ENCODE measurements at places on chromosomes 4 and X.

DNA sequence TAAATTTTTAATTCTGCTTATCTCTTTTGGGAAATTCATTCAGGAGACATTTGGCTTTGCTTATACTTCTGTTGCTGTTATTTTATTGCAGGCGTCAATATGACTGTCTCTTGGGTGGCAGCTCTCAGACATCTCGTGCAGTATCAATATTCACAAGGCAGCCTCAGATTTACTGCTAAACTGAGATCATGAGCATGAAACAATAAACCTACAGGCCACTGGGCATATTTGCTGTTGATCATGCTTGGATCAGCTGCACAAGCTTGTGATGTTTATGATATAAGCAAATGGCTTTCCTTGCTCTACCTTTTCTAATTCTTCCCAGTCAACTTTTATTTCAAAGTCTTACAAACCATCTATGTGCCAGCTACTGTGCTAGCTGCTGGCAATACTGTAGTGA lies 39.2 kb downstream of the TSPAN5 start:
- DNase-seq, result no peak

DNA sequence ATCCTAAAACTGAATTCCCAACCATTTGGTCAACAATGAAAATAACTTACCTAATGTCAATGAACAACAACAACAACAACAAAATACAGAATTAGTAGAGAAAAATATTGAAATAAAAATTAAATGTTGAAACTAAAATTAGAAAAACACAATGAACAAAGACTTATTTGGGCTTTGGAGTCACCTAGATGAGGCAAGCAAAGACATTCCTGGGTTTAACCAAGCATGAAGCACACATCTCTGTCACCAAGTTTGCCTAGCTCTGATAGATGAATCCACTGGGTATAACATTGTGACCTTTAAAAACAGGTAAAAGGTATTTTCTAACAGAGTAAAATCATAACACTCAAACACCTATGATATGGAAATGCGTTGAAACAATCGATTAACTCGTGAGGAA lies 13.2 kb upstream of the SYTL5 start:
- no peak for DNase-seq

- DNase-seq, result no peak
These were observed 1427.2 kb downstream of the STIM2 start for GRCh38 chr4:28287831-28288233.

- DNase-seq, result no peak
These were observed 265.4 kb upstream of the ADGRL3 start for GRCh38 chr4:60934566-60935295.

- peak; percentile 17 for DNase-seq
These were observed 2.3 kb upstream of the UBA1 start for GRCh38 chrX:47191331-47191730.

DNA sequence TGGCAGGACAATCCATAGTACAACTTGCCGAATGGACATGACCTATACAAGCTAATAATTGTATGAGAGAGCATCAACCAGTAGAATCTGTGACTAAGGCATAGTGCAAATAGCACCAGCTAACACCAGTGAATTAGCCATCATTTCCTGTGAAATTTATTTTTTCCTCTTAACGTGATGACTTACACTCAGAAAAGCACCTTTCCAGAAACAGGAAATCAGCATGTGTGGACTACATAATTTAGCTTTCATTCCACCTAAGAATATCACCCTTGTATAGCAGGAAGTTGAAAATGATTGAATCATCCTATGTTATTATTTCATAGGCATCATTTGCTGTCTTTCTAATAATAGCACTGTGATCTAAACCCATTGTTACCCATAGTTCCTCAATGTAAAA lies 1393.4 kb upstream of the PCDH7 start:
- DNase-seq, result no peak

DNA sequence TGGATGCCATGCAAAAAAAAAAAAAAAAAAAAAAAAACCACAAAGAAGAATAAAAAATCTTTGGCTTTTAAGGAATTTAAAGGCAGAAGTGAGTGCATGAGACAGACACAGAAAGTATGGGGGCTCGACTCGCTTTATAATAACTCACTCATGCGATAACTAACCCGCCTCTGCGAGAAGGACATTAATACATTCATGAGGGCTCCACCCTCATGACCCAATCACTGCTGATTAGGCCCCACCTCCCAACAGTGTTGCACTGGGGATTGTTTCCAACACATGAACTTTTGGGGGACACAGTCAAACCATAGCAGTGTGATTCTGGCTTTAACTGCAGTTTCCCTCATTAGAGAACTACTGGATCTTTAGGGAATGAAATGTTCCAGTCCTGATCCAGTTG lies 78.1 kb downstream of the QDPR start:
- DNase-seq, result no peak

GRCh38 chrX:86047174-86047935 lies at the start of gene CHM:
Gene CHM, minus strand, starts transcription at chrX:86047558. Its CDS starts 26 bp downstream, at chrX:86047532.
- peak; percentile 80 for DNase-seq

- DNase-seq, result no peak
These were observed 74.3 kb downstream of the SNX25 start for GRCh38 chr4:185283723-185284122.

DNA sequence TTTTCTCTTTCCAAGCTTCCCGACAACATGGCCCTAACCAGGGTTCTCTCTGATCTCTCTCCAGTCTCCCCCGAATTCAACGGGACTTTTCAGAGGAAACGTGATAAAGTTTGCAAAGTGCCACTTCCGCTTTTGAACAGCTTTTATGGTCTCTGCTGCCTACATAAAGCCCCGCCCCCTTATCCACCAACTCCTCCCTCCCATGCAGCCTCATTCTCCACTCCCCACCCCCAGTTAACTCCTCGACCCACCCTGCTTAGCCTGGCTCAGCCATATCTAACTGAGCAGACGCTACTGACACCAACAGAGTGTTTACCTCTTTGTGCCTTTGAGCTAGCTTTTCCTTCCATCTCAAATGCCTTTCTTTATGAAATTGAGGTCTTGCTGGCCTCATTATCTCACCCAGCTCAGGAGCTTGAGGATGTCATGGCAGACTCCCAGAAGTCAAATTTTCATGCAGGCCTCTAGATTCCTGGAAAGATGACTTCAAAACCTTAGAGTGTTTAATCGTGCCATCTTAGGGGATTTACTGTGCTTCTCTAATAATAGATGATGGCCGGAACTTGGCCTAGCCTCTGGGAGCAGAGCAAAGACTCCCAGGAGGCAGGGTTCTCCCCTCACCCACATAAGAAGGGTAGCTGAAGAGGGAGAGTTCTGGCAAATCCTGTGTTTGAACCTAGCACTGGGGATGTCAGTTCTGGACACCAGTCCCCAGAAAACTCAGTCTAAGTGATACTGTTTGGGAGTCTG lies 606.0 kb downstream of the BCOR start:
- peak; percentile 17 for DNase-seq

DNA sequence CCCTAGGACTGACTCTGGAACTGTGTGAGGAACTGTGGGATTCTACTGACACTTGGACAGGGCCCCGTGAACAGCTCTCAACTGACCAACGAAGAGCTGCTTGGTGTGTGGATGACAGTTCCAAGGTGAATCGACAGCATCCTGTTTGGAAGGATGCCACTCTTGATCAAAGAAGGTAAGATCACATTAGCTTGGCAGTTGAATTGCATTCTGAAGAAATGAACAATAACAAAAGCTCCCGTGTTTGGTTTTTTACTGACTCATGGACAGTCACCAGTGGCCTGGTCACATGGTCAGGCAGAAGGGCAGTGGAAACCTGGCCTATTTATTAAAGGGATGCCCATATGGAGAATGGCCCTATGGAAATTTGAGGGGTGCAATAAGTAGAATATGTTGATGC lies 33.1 kb upstream of the GPR34 start:
- no peak for DNase-seq

GRCh38 chr4:7552466-7552865 lies 117.7 kb upstream of the PSAPL1 start:
- no peak for DNase-seq

DNA sequence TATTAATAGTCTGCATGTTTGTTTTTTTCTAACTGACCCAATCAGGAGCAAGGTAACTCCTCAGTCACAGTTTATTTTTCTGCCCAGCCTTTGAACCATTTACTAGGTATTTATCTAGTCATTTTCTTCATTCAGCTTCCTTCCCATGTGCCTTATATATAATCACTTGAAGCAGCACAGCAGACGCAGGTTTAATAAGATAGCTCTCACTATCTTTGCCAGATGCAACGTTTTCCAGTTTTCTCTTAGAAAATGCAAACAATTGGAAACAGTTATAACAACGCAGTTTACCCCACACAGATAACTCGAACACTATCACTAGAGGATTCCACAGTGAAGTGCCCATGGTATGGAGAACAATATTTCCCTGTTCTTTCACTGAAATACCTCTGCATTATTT lies 56.4 kb upstream of the NFKB1 start:
- no peak for DNase-seq

- no peak for DNase-seq
These were observed 82.2 kb downstream of the APBB2 start for GRCh38 chr4:41132055-41132683.

DNA sequence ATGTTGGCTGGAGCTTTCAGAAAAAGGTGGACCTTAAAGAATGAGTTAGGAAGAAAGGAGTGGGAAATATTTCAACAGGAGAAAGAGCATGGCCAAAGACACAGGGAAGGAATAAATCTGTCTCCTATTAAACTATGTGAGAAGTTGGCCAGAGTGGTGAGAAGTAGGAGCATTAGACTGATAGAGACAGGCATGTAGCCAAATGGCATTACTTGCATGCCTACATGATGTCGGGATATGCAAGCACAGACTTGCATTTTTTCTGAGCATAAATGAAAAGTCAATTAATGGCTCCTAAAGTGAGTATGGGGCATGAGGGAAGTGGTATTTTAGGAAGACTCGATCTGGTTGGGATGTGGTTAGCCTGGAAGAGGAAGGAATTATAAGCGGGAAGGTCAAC lies 279.6 kb upstream of the PITX2 start:
- no peak for DNase-seq

- no peak for DNase-seq
These were observed 69.2 kb downstream of the HEPH start for GRCh38 chrX:66233209-66233608.

GRCh38 chr4:157819693-157820464 lies 352.9 kb downstream of the GASK1B start:
- DNase-seq, result no peak

DNA sequence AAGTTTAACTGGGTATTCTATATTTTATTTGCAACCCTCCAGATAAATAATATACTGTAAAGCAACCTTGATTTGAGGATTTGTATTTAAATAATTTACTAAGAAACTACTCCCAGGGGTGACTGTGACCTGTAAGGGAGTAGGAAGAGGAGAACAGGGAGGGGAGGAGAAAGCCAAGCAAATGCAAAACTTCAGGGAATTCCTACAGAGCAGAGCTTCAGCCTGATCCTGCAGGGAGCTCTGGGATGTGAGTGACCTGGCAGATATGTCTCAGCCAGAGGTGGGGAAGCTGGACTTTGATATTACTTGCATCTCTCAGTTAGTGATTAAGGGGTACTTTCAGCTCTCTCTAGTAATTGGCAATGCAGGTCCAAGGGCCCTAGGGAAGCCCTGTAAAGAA lies 302.0 kb downstream of the FRMPD4 start:
- no peak for DNase-seq

- DNase-seq, result no peak
These were observed 304.2 kb downstream of the TENM3 start for GRCh38 chr4:182547435-182547834.

DNA sequence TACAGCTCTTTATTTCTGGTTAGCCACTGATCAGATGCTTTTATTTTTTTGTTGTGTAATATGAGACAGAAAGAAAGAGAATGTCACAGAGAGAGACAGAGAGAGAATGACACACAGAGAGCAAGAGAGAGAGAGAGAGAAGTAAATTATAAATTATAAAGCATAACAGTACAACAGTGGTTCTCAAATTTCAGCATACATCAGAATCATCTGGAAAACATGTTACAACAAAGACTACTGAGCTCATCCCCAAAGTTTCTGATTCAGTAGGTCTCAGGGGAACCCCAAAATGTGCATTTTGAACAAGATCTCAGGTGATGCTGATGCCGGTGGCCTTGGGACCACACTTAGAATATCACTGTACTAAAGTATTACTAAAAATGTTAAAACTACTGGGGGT lies 245.8 kb upstream of the DIAPH2 start:
- no peak for DNase-seq

DNA sequence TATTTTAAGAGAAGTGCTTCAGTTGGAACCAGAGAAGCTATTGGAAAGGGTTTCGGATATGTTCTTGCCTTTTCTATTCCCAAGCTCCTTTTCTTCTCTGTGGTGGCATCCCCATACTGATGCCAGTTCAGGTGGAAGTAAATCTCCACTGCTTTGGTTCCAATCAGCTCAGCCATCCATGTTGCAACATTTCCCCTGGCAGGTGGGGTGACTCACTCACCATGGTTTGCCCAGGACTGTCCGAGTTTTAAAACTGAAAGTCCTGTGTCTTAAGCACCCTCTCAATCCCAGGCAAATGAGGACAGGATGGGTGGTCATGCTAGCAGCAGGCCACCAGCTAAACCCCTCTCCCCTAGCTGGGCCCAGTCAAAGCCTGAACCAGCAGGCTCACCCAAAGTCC lies 15.1 kb downstream of the RAI2 start:
- no peak for DNase-seq

- no peak for DNase-seq
These were observed 71.7 kb downstream of the ARAP2 start for GRCh38 chr4:36172656-36173055.

All from T-helper 1 cell (primary cell).